ENCODE measurements at places on chromosomes 5 and 9.

GRCh38 chr5:167661605-167662004 lies 629.8 kb upstream of the WWC1 start:
- DNase-seq: no peak

- no peak for DNase-seq
Observed at GRCh38 chr5:105917189-105917588, 1753.5 kb downstream of the EFNA5 start.

DNA sequence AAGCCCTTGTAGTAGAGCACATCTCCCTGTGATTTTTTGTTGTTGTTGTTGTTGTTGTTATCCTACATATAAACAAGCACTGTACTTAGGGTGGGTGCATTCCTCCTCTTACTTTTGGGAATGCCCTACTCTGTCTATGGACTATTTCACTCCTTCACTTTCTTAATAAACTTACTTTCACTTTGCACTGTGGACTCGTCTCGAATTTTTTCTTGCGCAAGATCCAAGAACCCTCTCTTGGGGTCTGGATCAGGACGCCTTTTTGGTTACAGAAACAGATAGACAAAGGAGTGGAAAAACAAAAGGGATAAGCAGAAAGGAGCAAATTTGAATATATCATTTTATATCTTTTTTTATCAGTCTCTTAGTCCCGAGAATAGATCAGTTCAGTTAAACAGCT lies 14.4 kb upstream of the PAIP1 start:
- DNase-seq: no peak

DNA sequence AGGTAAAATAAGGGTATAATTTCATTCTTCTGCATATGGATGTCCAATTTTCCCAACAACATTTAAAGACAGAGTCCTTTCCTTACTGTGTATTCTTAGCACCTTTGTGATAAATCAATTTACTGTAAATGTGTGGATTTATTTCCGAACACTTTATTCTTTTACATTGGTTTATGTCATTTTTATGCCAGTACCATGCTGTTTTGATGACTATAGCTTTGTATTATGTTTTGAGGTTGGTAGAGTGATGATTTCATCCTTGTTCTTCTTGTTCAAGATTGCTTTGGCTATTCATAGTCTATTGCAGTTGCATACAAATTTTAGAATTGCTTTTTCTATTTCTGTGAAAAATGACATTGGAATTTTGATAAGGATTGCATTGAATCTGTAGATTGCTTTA lies 53.4 kb upstream of the CCDC152 start:
- DNase-seq: no peak

DNA sequence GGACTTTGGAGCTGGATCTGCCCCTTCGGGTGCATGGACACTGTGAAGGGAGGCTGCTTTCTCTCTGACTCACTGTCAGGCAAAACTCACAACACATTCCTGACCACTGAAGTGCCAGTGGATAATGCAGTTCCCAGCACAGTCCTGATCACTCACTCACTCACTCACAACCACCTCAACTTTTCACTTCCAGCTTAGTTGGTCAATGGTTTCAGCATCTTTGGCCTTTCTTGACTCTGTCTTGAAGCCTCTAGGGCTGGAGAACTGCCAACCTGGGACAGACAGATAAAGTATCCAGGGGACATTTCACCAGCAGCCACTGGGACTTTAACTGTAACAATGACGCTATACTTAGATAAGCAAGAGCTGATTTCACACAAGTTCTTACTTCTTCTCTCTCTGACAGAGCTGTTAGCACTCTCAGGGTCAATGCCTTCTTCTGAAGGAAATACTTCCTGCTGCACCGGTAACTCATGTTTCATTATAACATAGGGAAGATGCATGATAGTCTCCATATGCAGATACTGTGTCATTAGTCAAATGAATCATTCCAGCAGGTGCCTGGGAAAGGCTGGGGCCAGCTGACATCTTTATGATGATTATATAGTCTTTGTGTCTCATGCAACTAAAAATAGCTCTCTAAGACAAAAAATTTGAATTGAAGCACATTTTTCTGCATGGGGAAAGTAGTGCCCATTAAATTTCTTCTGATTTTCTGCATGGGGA lies 499.0 kb downstream of the SEMA5A start:
- no peak for DNase-seq

GRCh38 chr9:126956917-126957686 lies 42.5 kb downstream of the RALGPS1 start:
- DNase-seq: no peak

DNA sequence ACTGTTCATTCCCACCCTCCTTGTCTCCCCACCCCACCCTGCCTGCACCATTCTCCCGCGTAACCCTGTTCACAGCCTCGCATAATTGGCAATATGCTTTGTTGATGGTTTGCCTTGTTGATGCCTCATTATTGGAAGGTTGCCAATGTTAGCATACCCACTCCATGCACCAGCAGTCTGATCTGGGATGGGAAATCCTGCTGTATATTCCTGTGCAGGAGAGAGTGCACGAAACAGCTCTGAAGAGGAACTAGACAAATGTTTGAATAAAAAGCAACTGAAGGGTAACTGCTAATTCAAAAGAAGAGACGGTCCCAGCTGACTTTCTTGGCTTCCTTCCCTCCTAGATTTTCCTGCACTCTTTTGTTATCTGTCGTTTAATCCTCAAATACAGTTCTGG lies 271.7 kb upstream of the TLE4 start:
- no peak for DNase-seq

DNA sequence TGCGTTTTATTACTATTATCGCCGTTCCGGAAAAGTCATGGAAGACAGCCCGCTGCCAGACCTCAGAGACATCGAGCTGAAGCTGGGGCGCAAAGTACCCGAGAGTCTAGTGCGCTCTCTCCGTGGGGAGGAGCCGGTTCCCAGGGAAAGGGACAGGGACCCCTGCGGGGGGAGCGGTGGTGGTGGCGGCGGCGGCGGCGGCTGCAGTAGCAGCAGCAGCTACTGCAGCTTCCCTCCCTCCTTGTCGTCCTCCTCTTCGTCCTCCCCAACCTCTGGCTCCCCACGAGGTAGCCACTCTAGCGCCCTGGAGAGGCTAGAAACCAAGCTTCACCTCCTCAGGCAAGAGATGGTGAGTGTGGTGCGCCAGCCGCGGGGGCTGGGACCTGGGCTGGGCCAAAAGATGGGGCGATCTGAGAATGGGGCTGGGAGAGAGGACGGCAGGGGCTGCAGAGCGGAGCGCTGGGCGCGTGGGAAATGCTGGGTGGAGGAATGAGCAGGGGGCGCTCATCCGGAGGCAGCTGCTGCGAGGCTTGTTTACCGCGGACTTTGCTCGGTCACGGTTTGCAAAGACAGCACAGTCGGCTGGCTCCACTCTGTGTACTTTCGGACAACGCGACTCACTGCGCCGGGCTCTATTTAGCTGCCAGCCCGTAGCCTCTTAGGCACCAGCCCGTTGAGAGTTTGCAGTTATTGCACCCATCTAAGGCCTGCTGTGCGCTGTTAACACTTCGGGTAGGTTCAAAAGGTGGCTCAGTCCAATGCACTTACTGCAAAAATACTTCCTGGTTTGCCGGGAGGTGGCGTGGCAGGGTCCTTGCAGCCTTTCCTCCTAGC lies 1.1 kb downstream of the LURAP1L start:
- no peak for DNase-seq

- no peak for DNase-seq
Observed at GRCh38 chr9:130996676-130997394, 12.1 kb upstream of the LAMC3 start.

- DNase-seq: peak; percentile 7
Observed at GRCh38 chr5:135944967-135945560, 9.7 kb downstream of the LECT2 start.

- no peak for DNase-seq
Observed at GRCh38 chr5:17727098-17727497, 92.8 kb downstream of the TAF11L14 start.

DNA sequence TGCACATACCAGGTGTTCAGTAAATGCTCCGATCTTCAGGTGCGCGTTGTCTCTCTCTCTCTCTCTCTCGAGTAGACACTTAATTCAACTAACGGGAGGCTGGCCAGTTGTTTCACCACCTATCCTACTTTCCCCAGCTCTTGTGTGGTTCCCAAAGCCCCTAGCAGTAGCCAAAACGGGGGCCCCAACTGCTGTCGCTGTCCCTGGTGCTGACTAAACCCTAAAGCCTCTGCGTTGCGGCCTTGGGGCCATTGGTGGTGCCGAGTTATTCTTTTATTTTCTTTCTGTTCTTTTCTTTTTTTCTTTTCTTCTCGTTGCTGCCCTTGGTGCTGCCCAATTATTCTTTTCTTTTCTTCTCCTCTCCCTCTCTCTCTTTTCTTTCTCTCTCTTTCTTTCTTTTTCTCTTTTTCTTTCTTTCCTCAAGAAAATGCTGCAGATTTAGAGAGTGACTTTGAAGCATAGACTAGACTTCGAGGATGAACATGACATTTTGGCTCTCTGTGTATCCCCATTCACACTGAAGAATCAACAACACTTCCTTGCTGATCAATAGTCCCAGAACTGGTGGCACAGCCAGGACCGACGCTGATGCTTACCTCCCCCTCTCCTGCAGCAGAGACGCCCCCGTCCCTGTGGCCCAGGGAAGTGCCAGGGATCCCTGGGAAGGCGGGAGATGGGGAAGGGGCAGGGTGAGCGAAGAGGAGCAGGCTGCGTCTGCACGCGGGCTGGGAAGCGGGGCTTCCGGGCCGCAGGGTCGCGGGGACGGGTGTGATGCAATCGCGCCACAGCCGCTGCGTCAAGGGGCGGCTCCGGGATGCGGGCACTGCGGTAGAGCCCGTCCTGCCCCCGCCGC lies at the start of gene FBLL1:
Gene FBLL1, plus strand, starts transcription at position 785 of the 853 bp plus-strand sequence. CDS start 200 bp downstream, outside the sequence.
- no peak for DNase-seq

DNA sequence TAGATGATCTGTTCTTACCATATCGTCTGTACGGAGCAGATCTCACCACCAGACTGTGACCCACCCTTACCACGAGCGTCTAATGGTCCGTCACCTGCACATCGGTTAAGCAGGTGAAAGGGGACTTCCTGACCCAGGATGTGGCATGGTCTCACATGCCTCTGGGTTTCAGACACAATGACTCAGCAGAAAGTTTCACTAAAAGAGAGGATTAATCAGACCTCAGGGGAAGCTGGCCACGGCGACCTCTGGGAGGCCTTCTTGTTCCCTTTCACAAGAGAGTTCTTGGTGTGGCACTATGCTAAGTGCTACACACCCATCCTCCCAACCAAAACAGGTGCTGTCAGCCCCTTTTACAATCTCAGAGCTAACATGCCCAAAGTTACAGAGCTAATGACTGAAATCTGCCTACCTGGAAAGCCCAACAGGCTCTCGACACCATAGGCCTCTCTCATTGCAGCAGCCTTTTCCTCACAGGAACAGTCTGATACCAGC lies 41.6 kb downstream of the ADAMTS12 start:
- DNase-seq: no peak

DNA sequence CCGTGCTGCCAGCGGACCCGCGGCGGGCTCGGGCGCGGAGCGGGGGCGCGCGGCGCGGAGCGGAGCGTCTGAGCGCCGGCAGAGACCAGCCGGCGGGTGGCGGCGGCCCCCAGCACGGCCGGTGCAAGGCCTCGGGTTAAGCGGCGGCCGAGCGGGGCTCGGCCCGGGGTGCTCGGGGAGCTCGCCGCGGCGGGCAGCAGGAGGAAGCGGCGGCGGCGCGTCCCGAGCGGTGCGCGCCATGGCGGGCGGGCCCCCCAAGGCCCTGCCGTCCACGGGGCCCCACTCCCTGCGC lies 150 bp downstream of the SNX30 start:
- no peak for DNase-seq

DNA sequence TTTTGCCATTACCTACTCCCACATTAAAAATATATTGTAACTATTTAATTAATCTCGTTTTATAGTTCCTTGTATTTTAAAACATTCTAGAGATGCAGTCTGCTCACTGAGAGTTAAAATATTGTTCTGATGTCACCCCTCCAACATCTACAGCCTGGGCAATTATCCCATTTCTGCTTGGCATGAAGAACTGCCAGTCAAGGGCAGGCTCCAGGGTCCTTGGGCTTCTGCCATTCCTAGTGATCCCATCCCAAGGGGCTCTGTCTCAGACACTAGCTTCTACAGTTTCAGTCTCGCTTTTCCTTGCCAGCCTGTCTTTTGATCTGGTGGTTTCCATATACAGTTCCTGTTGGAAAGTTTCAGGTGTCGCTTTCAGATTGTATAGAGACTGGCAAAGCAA lies 287.2 kb downstream of the TMEM232 start:
- no peak for DNase-seq

GRCh38 chr5:124572971-124573370 lies 173.5 kb downstream of the ZNF608 start:
- DNase-seq: no peak

GRCh38 chr9:135273008-135273407 lies 185.5 kb downstream of the OLFM1 start:
- DNase-seq: no peak

DNA sequence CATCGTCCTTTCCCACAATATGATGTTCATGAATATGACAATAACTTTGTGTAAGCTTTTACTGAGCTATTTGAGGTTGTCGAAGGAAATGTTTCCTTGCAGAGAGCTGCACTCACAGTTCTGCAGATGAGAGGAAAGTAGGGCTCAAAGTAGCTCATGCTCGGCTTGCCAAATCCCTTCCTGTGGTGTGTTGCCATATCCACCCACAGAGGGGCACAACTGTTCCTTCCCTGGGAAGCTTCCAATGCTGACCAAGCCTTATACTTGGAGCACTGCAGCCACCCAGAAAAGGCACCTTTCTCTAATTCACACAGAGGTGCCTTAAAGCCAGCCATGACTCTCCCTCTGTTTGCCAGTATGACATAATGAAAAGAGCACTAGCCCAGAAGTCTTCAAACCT lies 390.3 kb downstream of the CAAP1 start:
- no peak for DNase-seq

DNA sequence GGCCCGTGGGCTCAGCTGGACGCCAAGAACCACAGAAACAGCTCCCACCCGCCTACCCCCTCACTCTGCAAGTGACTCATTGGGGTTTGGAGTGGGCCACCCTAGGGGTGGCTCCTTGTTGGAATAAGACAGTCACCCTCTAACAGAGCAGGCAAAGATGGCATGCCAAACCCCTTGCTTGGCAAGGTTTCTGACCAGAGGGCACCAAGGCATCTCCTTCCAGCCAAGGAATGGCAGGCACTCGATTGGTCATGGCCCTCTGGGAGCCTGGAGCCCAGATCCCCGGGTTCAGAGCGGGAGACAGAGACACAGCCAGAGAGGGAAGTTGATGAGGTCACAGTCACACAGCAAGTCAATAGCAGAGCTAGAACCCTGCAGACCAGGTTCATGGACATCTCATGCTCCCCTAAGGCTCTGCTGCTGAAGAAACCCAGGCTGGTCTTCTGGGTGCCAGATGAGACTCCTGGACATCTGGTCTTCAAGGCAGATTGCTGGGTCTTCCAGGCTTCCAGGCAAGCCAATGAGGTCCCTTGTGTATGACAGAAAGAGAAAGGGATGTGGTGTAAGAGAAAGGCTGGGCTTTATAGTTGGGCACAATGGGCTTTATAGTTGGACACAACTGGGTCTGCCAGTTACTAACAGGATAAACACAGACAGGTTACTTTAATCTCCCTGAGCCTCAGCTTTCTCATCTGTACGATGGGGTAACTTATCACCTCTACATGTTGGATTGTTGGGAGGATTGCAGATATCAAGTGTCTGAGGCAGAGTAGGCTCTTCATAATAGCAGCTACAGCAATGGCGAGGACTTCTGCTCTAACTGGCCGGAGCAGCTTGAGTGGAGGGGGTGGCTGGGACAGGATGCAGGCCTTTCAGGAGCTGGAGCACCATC lies 23.3 kb upstream of the KIF12 start:
- DNase-seq: no peak
